ENCODE measurements at places on chromosomes 3 and 15.
A peak's percentile ranks its signal among the peaks of the same experiment; 100 is the strongest.

- DNase-seq, result peak; percentile 47
Measured at GRCh38 chr3:197906023-197906849, 43.8 kb upstream of the RPL35A start.

GRCh38 chr3:120022729-120023128 lies 71.5 kb downstream of the GSK3B start:
- DNase-seq, result no peak

GRCh38 chr3:30187366-30187765 lies 419.0 kb upstream of the TGFBR2 start:
- no peak for DNase-seq

DNA sequence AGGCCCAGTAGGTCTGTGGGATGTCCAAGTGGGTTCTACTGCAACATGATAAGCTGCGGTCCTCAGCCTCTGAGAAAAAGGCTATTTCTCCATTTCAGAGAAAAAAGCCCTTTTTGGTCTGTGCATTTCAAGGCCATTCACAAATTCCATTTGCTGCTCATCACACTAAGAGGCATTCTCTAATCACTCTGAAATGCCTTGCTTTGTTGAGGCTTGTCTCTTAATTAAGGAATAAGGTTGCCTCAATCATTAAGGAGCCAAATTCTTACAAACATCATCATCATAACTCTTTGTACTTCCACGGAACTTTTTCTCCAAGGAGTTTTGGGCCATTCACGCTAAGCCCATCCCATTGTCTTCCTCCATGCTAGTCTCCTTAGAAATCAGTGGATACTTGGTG lies 74.4 kb downstream of the BOC start:
- DNase-seq, result no peak

GRCh38 chr3:61569856-61570580 lies 8.6 kb downstream of the PTPRG start:
- no peak for DNase-seq

DNA sequence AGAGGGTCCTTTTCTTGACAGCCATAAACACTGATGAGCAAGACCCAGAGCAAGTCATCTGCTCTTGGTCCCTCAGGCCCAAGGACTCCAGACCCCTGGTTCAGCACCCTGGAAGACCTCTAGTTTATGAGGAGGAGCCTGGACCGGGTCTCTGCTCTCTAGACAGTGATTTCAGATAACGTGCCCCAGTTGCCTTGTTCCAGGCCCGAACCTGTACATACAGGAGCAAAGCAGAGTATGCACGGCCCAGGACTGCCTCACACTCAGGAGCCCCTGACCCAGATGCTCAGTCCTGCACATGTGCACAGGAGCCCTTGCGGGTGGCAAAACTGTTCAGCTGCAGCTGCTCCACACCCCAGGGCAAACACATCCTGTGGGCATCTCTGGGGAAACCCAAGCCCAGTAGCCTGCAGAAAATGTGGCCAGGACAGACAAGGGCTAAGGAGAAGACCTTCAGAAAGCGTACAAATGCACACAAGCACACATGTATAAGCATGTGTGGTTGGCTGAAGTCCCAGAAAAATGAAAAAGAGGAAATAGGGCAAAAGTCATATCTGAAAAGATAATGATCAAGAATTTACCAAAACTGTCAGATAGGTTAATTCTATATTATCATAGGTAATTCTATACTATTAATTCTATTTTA lies 59.9 kb upstream of the CORO2B start:
- no peak for DNase-seq

DNA sequence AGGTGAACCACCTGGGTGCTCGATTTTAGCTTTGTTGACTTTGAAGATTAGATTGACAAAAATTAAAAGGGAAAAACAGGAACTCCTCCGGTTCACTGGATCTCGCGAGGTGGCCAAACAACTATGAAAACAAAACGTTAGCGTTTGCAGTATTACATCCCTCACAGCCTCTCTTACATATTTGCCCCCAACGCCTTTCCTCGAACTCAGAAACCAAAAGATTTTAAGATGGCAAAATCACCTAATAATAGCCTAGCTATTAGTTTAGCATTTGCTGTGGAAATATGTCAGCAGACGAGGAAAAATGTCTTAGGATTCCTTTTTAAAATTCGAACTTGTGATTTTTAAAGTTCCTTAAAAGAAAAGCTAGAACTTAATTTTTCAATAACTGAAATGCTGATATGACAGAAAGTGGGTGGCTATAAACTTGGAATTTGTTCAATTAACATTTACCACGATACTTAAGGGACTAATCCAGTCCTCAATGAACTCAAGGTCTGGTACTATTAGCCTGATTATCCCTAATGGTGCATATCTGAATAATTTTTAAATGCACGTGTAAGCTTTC lies 491 bp upstream of the SENP7 start:
- DNase-seq, result no peak

GRCh38 chr3:8494327-8494726 lies 7.3 kb upstream of the LMCD1 start:
- DNase-seq, result no peak

DNA sequence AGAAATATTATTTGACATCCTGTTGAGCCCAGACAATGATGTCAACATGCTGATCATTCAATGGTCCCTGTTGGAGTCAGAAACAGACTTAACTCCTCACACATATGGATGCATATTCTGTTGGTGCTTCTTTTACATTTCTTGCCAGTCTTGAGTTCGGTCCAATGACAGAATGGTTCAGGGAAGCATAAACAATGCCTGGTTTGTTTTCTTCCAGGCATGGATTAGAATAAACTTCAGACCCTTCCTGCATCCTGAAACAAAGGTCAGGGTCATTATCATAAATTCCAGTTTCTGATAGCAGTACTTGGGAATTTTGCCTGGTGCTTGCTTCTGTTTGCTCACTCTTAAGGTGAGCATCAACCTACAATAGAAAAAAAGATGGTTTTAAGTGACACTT lies 33.3 kb downstream of the BTLA start:
- no peak for DNase-seq

- no peak for DNase-seq
Measured at GRCh38 chr3:24963762-24964625, 464.1 kb upstream of the RARB start.

- no peak for DNase-seq
Measured at GRCh38 chr3:23735062-23735461, 70.7 kb upstream of the UBE2E1 start.
